ENCODE measurements at places on chromosomes 11 and 22.
A peak's percentile ranks its signal among the peaks of the same experiment; 100 is the strongest.

- DNase-seq: no peak
Observed at GRCh38 chr11:55658608-55659007, 3.4 kb upstream of the OR4C6 start.

DNA sequence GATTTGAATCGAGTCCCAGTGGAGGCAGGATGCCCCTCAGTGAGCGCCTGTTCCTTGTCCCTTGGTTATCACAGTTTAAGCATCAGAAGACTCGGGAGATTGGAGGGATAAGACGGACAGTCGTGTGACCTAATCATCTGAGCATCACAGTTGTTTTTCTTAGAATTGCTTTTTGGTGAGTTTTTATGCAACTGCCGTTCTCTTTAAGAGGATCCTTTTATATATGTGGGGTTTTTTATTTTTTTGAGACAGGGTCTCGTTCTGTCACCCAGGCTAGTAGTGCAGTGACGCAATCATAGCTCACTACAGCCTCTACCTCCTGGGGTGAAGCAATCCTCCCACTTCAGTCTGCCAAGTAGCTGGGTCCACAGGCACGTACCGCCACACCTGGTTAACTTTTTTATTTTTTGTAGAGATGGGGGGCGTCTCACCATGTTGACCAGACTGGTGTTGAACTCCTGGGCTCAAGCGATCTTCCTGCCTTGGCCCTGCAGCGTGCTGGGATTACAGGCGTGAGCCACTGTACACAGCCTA lies 16.5 kb downstream of the NUP50 start:
- DNase-seq: no peak

DNA sequence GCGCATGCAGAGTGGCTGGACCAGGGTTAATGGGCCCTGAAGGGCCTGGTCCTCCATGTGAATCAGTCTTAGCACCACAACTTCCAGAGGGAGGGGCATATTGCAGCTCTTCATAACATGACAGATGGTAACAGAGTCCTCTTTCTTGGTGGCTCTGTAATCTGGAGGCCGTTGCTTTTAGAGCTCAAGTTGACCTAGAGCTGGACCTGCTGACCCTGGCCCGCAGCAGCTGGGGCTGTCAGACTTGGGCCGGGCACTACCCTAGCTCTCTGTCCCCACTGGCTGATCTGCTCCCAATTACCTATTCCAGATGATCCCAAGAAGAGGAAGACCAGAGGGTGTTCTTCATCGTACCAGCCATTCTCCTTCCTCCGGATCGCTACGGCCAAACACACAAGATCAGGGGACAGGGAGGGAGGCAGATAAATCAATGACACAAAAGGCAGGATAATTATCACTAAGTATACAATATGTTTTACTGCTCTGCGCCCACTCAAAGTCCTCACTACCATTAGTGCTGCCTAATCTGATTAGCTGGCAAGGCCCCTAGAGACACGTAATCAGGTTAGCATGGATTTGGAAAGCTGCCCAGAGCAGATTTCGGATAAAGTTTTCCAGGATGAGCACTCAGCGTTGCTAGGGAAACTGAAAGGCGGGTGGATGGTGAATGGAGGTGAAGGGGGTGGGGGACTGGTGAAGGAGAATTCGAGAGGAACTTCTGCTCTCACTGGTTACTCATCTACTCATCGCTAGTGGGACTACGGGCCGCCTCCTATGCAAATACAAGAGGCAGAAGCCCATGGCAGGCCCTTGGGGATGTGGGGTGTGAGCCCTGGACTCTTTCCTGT lies 64.5 kb upstream of the PHOX2A start:
- no peak for DNase-seq

DNA sequence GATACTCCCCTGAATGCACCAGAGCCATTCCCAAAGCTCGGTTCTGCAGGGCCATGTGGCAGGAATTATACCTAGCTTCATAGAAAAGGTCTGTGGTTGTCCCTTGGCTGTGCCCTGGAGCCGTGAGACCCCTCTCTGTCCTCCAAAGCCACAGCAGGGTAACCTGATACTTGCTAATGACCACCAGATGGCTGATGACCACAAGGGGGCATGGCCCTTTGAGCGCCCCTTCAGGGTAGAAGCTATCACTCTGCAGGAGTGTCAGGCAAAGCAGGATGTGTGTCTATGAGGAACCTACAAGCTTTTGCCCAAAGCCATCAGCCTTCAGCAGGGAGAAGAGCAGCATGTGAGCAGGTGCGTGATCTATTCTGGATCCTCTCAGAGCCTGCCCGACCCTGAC lies 95.3 kb downstream of the NTM start:
- no peak for DNase-seq

- no peak for DNase-seq
Observed at GRCh38 chr22:32634421-32634981, 159.9 kb downstream of the FBXO7 start.

- no peak for DNase-seq
Observed at GRCh38 chr11:111319296-111319695, 20.9 kb downstream of the POU2AF3 start.

DNA sequence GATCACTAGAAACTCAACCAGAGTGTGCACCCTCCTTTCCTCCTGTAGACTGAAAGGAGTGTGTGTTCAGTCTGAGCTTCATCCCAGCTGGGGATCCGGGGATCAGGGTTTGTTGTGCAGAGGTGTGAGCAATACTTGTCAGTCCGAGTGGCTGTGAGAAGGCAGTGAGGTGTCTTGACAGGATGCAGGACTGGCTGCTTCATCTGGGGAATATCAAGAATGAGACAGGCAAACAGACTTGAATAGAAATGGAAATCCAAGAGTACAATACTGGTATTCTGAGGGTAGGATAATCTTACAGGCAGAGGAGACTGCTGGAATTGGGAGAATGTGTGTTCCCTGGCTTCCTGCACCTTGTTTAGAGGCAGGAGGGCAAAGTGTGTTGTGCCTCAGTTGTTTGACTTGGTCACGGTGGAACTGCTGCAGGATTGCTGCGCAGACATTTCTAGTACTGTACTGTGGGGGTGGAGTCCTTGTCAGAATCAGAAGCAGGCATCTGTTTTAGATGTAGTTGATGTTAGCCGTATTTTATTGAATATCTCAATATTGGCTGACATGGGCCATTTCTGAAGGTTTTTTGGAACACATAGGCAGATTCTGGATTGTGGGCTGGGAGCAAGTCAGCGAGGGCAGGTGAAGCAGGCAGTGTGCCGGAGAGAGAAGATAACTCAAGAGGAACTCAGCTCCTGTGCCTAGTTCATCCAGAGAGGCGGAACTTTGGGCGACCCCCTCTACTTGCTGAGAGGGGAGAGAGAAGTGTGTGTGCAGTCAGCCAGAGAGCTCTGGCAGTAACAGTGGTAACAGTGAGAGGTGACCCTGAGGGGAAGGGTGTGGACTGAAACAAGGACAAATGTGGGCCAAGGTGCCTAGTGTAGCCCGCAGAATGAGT lies 27.1 kb upstream of the GRK2 start:
- no peak for DNase-seq

- peak; percentile 80 for DNase-seq
Observed at GRCh38 chr11:795634-796564, 2.2 kb downstream of the SLC25A22 start.

- DNase-seq: no peak
Observed at GRCh38 chr22:45429424-45429823, 15.9 kb downstream of the RIBC2 start.

DNA sequence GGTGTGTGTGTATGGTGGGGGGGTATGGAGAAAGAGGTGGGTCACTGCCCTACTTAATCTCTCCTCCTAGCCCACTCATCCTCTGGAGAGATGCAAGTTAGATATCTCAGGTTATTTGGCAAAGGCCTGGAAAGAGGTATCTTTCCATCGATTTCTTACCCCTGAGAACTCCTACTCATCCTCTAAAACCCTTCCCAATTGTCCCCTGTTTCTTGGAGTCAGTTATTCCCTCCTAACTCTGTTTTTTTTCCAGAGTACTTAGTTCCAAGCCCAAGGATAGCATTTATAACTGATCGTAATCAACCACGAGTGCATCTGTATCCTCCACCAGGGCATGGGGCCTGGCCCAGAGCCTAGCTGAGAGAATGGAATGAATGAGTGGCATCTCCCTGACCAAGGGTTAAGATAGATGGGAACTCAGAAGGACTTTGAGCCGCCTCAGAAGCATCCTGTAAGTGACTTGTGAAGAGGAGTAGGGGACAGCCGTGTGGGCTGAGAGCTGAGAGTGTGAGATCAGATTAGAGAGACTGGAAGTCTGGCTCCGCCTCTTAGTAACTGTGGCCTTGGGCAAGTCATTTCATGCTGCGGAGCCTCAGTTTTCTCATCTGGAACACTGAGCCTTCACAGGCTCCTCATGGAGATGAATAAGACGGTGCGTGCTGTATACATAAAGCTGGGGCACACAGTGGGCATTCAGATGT lies 16.2 kb downstream of the CD6 start:
- DNase-seq: no peak

GRCh38 chr11:92636543-92637188 lies 332.8 kb upstream of the MTNR1B start:
- no peak for DNase-seq

DNA sequence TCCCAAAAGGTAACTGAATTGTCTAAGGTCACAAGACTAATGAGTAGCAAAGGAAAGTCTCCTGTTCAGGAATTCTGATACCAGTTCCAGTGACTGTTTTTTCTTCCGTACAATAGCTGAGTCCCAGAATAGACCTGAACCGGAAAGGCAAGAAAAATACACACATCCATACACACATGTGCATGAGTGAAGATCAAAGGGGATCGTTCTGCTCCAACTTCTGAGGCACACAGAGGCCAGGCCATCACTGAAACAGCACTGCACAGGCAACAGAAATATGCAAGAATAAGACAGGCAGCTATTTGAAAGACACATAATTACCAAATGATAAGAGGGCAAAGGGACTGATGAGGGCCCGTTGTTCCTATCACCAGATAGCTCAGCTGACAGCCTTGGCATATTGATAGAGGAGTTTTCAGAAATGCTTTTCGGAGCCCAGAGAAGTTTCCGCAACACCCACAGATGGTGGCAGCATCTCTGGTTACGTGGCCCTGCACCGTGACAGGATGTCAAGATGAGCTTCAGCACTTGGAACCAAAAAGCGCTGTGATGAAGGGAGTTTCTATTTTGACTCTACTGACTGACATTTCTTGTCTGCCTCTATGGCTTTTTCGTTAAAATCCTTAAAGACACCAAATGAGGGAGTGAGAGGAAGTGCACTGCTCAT lies 280.6 kb downstream of the LARGE1 start:
- DNase-seq: no peak

DNA sequence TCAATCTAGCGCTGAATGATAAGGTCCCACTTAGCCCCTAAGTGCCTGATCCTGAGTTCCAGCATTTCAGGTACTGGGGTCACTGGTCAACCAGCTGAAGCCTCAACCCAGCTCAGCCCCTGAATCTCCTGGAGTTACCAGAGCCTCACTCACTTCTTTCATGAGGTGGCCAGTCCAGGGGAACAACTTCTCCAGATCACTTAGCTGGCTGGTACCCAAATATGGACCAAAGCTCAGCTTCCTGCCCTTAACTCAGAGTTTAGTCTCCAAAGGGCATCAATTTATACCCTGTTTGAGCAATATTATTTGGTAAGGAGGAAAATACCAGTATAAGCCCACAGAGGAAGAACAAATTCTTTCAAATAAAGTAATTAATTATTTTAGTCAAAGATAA lies 105.6 kb downstream of the SLC1A2 start:
- DNase-seq: no peak

- DNase-seq: no peak
Observed at GRCh38 chr11:106727256-106727655, 291.0 kb downstream of the GUCY1A2 start.

GRCh38 chr11:69440876-69441275 lies 40.6 kb upstream of the LINC01488 start:
- DNase-seq: no peak

GRCh38 chr22:38923463-38924346 lies 33.7 kb upstream of the APOBEC3A start:
- peak; percentile 79 for DNase-seq

DNA sequence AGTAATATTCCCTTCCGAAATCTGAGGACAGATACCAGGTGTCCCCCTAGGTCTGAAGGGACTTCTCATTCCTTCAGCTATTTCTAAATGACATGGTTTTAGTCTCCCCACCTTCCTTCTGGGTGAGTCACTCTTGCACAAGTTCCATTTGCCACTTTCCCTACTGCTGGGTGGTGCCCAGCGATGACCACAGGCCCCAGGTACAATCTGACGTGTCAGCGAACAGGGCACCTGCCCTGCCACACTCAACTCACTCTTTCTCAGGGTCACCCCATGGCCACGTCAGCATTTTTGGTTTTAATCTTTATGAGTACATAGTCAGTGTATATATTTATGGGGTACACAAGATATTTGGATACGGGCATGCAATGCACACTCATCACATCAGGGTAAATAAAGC lies 17.2 kb downstream of the POU2AF1 start:
- DNase-seq: peak; percentile 21

DNA sequence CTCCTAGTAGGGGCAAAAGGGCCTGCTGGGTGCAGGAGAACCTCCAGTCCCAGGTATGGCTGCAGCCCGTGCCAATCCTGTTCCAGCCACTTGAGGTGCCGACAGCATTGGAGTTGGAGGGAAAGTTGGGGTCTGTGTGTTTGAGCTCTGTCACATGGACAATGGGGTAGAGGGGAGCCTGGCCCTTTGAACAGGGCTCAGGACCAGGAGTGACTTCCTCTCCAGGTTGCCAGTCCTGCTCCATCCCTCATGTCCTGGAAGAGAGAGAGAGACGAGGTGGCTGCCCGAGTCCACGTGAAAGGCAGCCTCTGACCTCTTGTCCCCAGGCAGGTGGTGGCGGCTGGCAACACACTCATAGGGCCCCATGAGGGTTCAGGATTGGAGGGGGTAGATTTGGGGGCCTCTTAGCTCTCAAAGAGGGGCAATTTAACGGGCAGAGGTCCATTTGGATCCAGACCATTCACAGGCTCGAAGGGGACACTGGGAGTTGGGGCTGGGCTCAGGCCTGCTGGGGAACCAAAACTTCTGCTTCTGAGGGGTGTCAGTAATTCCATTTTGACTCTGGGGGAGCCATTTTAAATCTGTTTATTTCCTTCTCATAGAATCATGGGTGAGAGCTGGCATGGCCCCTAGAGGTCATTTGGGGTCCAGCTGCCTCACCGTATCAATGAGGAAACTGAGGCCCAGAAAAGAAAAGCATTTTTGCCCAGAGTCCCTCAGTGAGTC lies 4.1 kb downstream of the ADORA2A start:
- no peak for DNase-seq

DNA sequence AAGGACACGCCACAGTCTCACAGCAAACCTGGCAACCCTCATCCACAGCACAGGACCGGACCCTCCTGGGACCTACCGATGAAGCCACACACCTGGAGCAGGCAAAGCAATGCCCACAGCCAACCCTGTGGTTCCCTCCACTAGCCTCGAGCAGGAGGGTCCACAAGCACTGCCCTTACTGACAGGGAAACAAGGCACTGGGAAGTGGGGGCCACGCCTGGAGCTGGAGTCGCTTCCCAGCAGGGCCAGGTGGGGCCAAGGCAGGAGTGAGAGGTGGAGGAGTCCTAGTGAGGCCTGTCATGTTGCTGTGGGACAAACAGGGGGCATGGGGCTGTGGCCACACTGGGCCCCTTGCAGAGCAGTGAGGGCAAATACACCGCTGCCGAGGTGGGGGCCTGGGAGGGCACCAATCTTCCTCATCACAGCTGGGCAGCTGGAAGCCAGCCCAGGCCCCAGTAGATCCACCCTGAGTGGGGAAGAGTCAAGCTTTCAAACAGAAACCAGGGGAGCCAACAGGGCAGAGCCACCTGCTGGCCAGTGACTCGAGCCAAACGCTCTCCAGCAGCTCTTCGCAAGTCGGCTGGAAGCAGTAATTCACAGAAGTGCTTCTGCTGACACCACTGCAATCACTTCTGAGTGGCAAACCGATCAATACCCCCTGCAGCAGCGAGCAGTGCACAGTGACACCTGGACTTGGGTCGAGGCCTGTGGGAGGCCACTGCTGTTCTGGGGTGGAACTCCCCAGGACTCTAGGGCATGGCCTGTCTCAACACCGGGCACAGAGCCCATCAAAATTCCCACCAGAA lies 13.7 kb downstream of the SULT4A1 start:
- DNase-seq: no peak

Measured in LoVo (cell line).